ENCODE measurements at places on chromosomes 12 and 14. TPM values are rescaled to one million over a fixed set of nuclear protein-coding genes. Genes with fewer than 3 reads are reported as not detected.

DNA sequence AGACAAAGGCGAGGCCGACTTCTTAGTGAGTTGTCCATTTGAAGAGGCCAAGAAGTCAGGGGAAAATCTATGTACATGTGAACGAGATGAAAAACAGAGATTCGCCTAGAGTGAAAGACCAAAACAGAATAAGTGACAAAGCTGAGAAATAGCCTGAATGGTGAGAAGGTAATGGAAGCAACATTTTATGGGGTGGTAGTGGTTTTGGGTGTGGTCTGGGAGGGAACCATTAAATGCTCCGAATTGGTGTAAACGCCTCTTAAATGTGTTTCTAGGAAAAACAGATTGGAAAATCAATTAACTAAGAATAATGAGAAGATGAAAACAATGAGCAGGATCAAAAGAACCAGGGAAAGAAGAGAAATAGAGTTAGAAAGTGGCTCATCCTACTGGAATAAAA lies 83.8 kb upstream of the MANSC4 start:
- H3K36me3 ChIP-seq = no peaks in the 10 kb centered on the region
- no peak for DNase-seq
- no peak overlapping the region for H3K27ac ChIP-seq

DNA sequence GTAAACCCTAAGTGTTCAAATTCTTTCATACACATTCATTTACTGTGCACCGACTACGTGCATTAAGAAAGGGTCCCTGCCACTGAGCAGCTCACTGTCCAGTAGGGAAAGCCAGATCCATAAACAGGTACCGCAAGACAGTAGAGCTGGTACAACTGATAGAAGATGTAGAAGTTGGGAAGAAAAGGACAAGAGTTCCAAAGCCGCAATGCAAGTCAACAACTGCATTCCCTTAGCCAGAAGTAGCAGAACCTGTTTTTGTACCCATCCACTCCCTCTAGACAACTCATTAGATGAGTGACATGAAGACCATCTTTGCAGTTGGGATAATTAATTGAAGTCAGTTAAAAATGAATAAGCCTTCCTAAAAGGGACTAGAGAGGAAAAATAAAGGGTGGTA lies 1.3 kb downstream of the SENP1 start:
- no peaks in the 10 kb centered on the region for H3K27me3 ChIP-seq
- peaks cover 8% of the 10 kb centered on the region for H3K36me3 ChIP-seq
- H3K4me1 ChIP-seq = peaks cover 51% of the 10 kb centered on the region

The SCN8A gene
- 2.3 TPM for total RNA-seq

The HIF1A gene
- total RNA-seq = 134 TPM

The PARPBP gene
- total RNA-seq = 27.2 TPM

All from activated CD8-positive, alpha-beta memory T cell treated with anti-CD3 and anti-CD28 coated beads, Interleukin-2, amount 10 ng/mL, durations not matched to agents 7 days and 5 days (primary cell).